SK-N-MC (cell line): ENCODE measurements at places on chromosomes 12 and 14.

GRCh38 chr12:1758887-1759286 is 61.5 kb upstream of the LRTM2 start:
- DNase-seq = no peak

GRCh38 chr14:36091096-36091495 is 85.4 kb downstream of the PTCSC3 start:
- no peak for DNase-seq

- DNase-seq = no peak
These were observed 69.2 kb upstream of the ARHGAP5 start for GRCh38 chr14:32007755-32008362.

GRCh38 chr14:33279865-33280264 is 341.2 kb downstream of the NPAS3 start:
- no peak for DNase-seq

- no peak for DNase-seq
These were observed 96.2 kb upstream of the TMPO start for GRCh38 chr12:98419081-98419794.

- no peak for DNase-seq
These were observed at the start of gene TMEM121 for GRCh38 chr14:105525861-105526775. TSS of gene TMEM121 (plus strand) at chr14:105526583. CDS start at chr14:105528835, 2,252 bp downstream.

DNA sequence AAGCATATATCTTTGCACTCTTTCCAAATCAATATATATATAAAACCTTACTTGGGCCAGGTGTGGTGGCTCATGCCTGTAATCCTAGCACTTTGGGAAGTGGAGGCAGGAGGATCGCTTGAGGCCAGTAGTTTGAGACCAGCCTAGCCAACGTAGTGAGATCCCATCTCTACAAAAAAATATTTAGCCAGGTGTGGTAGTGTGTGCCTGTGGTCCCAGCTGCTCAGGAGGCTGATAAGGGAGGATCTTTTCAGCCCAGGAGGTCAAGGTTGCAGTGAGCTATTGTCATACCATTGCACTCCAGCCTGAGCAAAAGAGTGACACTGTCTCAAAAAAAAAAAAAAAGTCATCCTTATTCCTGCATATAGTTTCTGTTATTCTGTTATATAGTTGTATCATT is 14.4 kb downstream of the OS9 start:
- no peak for DNase-seq

- DNase-seq = no peak
These were observed 116.8 kb upstream of the SLC38A4 start for GRCh38 chr12:46942579-46942978.
